ENCODE measurements at places on chromosomes 5 and 9. TPM values are rescaled to one million over a fixed set of nuclear protein-coding genes. Genes with fewer than 3 reads are reported as not detected.

- H3K36me3 ChIP-seq = no peaks in the 10 kb centered on the region
- no peak for DNase-seq
- H3K4me3 ChIP-seq = no peak overlapping the region
- no peaks in the 10 kb centered on the region for H3K4me1 ChIP-seq
Observed at GRCh38 chr9:101727612-101728524, 10.6 kb downstream of the GRIN3A start.

DNA sequence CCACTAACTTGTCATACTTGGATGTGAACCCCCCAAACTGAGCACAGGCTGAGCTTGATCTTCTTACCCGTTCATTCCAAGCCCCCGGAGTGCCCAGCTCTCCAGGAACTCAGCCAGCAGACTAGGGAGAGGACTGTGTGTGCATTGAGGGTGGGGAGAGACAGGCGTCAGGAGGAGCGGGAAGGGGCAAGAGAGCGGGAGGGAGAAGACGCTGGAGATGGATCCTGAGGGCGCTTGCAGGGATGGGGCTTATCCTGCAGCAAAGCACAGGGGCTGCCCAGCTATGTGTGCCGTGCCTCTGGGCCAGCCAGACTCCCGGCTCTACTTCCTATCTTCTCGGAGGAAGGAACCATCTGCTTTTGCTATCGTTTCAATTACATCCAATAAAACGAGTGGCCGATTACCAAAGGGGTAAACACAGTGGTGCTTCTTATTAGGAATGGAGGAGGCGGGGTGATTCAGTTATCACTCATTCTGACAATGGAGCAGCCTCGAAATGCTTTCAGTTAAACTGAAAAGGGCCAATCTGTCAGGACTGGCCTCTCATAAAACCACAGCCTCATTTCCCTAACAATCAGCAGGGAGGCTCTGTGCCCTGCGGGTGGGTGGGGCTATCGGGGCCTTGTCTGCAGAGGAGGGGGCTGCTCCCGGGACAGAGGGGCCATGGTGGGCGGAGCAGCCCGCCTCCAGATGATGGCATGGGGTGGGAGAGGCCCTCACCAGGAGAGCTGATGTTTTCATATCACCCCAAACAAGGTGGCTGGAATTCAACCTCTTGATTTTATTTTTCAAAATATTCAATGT lies 168.2 kb downstream of the DAB2IP start:
- H3K27me3 ChIP-seq = peaks cover 13% of the 10 kb centered on the region
- no peak overlapping the region for H3K27ac ChIP-seq
- no peaks in the 10 kb centered on the region for H3K36me3 ChIP-seq
- H3K4me3 ChIP-seq = peak overlapping the region; percentile 70

GRCh38 chr5:88872971-88873370 lies 10.0 kb downstream of the MEF2C start:
- H3K27ac ChIP-seq = peak overlapping the region; percentile 73
- H3K36me3 ChIP-seq = peaks cover 10% of the 10 kb centered on the region
- peaks cover 54% of the 10 kb centered on the region for H3K4me1 ChIP-seq
- H3K27me3 ChIP-seq = no peaks in the 10 kb centered on the region
- H3K4me3 ChIP-seq = peak overlapping the region; percentile 31

DNA sequence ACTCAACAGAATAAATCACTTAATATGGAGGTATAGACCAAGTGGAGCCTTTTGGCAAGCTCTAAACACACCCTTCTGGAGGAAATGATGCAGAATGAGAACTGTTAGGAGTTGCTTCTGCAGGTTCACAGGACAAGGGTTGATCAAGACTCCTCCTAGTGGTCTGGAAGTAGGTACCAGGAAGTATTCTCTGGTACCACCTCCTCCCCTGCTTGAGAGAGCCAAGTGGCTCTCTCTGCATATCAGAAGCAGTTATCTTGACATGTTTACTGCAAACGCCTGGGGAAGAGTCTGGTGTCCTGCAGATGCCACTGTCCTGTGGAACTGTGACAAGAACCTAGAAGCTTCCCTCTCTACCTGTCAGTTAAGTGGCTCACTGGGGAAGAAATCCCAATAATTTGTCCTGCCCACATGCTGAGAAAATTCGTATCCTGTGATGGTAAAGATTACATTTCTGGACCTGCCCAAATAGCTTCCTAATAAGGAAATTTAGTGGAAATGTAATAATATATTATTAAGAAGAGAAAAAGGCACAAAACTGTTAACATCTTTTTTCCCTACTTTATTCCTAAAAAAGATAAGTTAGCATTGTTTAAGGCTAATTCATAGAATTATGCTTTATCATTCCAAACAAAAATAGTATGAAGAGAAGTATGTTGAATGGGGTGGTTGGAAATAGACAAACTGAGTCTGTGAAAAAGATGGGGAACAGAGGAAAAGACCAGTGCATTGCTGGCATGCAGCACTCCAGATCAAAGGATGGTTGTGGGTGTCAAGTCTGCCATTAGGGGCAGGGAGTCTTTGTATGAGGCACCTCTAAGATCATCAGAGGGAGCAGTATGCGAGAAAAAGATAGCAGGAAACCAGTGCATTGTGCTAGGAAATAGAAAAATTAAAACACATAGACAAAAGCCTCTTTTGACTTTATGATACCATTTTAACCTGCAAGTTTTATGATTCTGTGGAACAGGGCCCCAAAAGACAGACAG lies 118.8 kb downstream of the CDC42SE2 start:
- peak; percentile 76 for DNase-seq
- H3K27ac ChIP-seq = peak overlapping the region; percentile 99
- peaks cover 16% of the 10 kb centered on the region for H3K36me3 ChIP-seq
- peaks cover 35% of the 10 kb centered on the region for H3K4me1 ChIP-seq
- peak overlapping the region; percentile 62 for H3K4me3 ChIP-seq

The SQSTM1 gene
- 222 TPM for polyA plus RNA-seq

DNA sequence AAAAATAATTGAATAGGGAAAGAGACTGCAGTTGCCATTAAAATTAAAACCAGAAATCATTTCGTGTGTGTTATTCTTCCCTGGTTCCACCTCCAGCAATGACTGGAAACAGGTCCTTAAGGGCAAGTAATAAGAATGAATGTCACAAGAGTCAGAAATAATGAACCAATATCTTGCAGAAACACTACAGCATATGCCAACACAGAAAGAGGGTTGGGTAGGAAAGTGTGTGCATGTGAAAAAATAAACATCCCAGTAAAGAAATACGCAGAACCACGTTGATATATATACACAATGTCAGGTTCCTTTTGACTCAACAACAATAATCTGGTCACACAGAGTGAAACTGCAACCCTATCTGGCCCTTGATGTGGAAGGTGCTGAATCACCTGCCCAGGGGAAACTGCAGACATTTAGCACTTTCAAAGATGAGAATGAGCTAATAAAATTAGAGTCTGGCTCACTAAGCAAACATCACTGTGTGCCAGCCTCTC lies 15.0 kb downstream of the HMHB1 start:
- H3K4me1 ChIP-seq = peaks cover 7% of the 10 kb centered on the region
- H3K4me3 ChIP-seq = no peak overlapping the region
- no peak overlapping the region for H3K27ac ChIP-seq

Data from naive B cell (primary cell).